ENCODE measurements at places on chromosomes 1 and 21.
A peak's percentile ranks its signal among the peaks of the same experiment; 100 is the strongest.

- H3K4me1 ChIP-seq = no peaks in the 10 kb centered on the region
- no peak overlapping the region for H3K27ac ChIP-seq
- H3K27me3 ChIP-seq = no peaks in the 10 kb centered on the region
- no peak for DNase-seq
These were observed 74.2 kb downstream of the PTPN14 start for GRCh38 chr1:214476986-214477870.

DNA sequence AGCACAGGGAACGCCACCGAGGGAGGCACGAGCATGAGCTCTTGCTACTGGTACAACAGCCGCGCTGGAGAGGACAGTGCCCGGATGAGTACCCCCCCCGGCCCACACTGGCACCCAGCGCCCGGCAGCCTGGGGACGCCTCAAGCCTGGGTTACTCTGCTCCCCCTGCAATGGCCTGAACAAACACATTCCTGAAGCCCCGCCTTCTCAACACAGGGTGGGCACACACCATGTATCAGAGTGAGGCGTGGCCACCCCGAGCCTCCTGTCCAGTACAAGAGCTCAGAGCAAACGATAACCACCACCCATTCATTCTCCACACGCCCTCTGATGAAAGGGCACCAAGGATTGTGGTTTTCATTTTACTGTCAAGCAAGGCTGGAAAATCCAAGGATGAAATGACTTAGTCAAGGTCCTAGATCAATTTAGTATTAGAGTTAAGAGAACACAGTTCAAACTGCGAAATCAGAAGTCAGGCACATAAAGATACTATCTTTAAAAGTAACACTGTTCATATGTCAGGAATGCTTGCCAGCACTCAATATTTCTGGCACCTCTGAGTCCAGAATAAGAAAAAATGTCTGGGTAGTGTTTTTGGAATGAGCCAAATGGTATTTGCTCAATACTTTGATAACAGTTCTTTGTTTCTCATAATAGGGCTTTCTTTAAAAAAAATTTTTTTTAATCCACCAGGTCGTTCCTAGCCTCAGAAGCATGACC, 22.0 kb downstream of the UBE2G2 start:
- no peaks in the 10 kb centered on the region for H3K27me3 ChIP-seq
- H3K36me3 ChIP-seq = peaks cover 8% of the 10 kb centered on the region
- peaks cover 4% of the 10 kb centered on the region for H3K4me1 ChIP-seq
- H3K4me3 ChIP-seq = no peak overlapping the region
- no peak for DNase-seq
- H3K27ac ChIP-seq = no peak overlapping the region

DNA sequence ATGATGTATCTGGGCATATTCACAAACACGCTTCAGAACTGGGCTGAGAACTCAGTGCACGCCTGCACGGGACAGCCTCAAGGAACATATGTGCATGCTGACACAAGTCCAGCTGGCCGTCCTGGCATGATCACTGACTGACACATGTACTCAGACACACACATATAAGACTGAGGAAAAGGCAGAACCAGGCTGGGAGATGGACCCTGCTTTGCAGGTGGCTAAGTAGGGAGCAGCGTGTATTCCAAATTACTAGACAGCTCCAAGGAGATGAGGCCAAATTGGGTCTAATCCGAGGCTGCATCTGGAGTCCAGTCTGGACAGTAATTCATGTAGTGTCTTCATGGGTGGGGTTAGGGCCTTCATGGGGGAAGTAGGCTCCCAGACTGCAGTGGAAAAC, 41.4 kb upstream of the GJB5 start:
- H3K36me3 ChIP-seq = no peaks in the 10 kb centered on the region
- no peak overlapping the region for H3K27ac ChIP-seq
- no peak for DNase-seq
- H3K4me1 ChIP-seq = no peaks in the 10 kb centered on the region

- no peak for DNase-seq
- H3K36me3 ChIP-seq = no peaks in the 10 kb centered on the region
- no peak overlapping the region for H3K4me3 ChIP-seq
- H3K27me3 ChIP-seq = no peaks in the 10 kb centered on the region
- H3K4me1 ChIP-seq = no peaks in the 10 kb centered on the region
These were observed 509.6 kb upstream of the USP24 start for GRCh38 chr1:55724551-55725325.

- H3K36me3 ChIP-seq = no peaks in the 10 kb centered on the region
- H3K4me1 ChIP-seq = no peaks in the 10 kb centered on the region
- no peak overlapping the region for H3K4me3 ChIP-seq
- H3K27me3 ChIP-seq = no peaks in the 10 kb centered on the region
- peak; percentile 24 for DNase-seq
- H3K27ac ChIP-seq = no peak overlapping the region
These were observed 30.8 kb downstream of the GORAB start for GRCh38 chr1:170562646-170563338.
